ENCODE measurements at places on chromosomes 12 and 14. TPM values are rescaled to one million over a fixed set of nuclear protein-coding genes. Genes with fewer than 3 reads are reported as not detected.

The PTPN21 gene
- 38.9 TPM for polyA plus RNA-seq

The SALL2 gene
- 55.9 TPM for polyA plus RNA-seq

The SIX6 gene
- polyA plus RNA-seq: not detected

The YBX3 gene
- polyA plus RNA-seq: 236 TPM

DNA sequence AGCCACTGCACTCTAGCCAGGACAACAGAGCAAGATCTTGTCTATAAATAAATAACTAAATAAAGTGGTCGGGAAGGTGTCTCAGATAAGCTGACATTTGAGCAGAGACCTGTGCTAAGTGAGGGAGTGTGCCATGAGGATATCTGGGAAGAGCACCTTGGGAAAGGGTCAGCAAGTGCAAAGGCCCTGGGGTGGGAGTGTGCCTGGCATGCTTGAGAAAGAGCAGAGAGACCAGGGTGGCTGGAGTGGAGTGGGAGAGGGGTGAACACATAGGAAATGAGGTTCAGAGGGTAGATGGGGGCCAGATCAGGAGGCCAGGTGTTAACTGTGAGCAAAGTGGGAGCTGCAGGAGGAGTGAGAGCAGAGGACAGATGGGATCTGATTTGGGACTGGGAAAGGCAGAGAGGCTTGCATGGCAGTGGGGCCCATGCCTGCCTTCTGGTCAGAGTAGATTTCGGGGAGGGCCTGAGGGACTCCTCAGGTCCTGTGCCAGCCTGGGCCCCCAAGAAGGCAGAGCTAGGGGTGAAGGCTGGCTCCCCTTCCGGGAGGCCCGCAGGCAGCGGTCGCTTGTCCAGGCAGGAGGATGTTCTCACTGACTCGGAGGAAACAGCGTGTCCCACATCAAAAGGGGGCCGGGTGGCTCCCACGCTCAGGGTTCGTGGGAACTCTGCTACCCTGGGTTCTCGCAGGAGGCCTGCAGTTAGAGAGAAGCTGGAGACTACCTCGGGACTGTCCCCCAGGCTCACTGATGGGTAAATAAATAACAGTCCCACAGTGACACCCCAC is 32.6 kb downstream of the DTX1 start:
- DNase-seq: no peak

- DNase-seq: no peak
Observed at GRCh38 chr12:95261109-95261508, 43.5 kb downstream of the VEZT start.

The ADCY4 gene
- 21.0 TPM for polyA plus RNA-seq

The OR6C74 gene
- polyA plus RNA-seq: not detected

GRCh38 chr14:80464531-80465149 is 253.3 kb upstream of the DIO2 start:
- no peak for DNase-seq

GRCh38 chr12:46237371-46238045 is 31.3 kb downstream of the SLC38A1 start:
- no peak for DNase-seq

DNA sequence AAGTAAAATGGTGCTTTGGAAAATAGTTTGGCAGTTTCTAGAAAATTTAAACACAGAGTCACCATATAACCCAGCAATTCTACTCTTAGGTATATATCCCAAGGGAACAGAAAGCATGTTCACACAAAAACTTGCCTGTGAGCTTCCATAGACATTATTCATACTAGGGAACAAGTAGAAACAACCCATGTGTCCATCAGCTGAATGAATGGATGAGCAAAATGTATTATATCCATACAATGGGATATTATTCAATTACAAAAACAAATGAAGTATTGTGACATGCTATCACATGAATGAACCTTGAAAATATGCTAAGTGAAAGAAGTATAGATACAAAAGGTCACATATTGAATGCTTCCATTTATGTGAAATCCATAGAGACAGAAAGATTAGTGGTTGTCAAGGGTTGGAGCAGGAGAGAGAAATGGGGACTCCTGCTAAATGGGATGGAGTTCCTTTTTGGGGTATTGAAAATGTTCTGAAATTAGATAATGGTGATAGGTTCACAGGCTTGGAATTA is 7.9 kb downstream of the SLC10A1 start:
- DNase-seq: no peak

Measured in right renal pelvis (tissue), 4 donors.